Activated naive CD4-positive, alpha-beta T cell (primary cell): ENCODE measurements at places on chromosomes 1 and 21.

GRCh38 chr1:226560243-226560642 is 11.7 kb downstream of the STUM start:
- no peak for DNase-seq

DNA sequence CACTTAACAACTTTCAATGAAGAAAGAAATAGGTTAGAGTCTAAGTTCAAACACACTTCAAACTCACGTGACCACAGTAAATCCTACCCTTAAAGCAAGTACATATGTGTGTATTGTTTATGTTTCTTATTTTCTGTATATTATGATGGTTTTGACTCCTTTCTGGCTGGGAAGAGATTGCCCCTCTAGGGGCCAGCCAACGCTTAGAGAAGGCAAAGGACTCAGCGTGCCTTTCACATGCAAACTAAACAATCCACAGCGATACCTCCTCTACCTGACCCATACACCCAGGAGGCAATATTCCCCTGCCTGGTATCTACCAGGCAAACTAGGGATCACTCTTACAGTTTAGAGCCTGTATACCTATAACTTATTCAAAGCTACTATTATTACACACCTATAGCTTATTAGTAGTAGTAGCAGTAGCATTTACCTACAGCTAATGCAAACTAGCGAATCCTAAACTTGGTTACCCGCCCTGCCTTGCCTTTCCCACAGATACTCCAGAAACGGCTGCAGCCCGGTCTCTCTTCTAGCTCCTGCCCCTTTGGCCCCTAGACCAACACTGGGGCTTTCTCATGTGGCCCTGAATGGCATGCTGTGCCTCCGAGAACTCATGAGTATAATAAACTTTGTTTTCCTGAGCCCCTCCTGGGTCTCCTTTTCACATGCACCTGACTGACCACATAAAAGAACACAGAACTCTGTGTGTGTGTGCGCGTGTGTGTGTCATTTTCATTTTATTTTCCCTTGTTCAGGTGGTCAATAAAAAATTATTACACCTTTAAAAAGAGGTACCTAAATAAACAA is 14.0 kb downstream of the NRIP1 start:
- no peak for DNase-seq

DNA sequence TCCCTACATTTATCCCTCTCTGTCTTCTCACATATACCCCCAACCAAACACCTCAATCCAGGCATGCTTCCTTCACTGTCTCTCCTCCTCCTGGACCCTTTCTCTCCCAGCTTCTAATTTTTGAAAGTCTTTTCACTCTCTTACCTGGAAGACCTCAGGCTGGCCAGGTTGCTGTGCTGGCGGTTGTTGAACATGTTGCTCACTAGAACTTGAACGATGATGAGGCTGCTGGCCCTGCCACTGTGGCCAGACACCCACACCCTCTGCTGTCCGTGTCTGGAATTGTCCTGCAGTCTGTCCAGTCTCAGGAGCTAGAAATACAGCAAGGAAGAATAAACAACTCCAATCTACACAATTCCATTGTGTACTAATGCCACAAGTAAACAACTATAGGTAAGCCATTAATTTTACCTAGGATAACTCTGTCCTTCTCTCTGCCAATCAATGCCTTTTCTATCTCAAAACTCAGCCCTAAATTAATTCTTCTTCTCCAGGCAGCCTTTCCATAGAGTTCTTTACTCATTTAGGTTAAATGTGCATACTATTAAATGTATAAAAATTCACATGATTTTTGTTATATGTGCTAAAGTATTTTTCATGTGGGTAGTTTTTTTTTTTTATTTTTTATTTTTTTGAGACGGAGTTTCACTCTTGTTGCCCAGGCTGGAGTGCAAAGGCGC is 5.1 kb upstream of the CTSK start:
- DNase-seq: no peak

- no peak for DNase-seq
Measured at GRCh38 chr1:2503554-2504224, 22.7 kb downstream of the PANK4 start.

- no peak for DNase-seq
Measured at GRCh38 chr1:111639602-111640198, 20.1 kb downstream of the RAP1A start.

- DNase-seq: no peak
Measured at GRCh38 chr1:155307247-155307740, 1.4 kb upstream of the FDPS start.

DNA sequence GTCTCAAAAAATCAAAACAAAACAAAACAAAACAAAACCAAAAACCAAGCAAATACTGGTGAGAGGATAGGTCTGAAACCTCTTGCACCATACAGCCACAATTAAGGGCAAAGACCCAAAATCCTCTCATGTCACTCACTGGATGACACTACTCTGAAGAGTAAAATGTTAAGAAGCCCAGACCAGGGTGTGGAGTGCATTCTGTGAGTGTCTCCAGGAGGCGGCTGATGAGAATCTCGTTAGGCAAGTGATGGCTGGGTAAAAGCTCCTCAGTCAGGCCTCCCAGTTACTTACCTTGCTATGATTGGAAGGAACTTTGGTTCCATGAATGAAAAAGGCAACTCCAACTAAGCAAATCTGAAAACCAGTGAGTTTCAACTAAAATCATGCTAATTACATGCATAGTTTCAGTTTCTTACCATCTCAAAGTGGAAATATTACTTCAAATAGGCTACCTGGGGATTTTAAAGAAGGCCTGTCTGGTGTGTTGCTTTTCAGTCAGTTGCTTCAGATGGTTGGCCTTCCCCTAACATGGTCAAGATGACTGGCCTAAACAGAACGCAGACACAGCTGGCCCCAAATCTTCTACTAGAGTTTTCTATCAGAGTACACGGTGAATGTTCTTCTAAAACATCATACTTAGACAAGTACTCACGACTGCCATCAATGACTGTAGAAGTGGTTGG is 95.1 kb downstream of the KIAA0319L start:
- no peak for DNase-seq

GRCh38 chr21:14353231-14353630 is 29.7 kb downstream of the HSPA13 start:
- DNase-seq: no peak

GRCh38 chr1:64082459-64082858 is 121.0 kb upstream of the UBE2U start:
- no peak for DNase-seq

- DNase-seq: no peak
Measured at GRCh38 chr1:39694026-39694425, 2.8 kb upstream of the HPCAL4 start.

GRCh38 chr1:32769524-32770220 is 47.5 kb downstream of the YARS1 start:
- no peak for DNase-seq

- no peak for DNase-seq
Measured at GRCh38 chr21:42175110-42175710, 43.7 kb upstream of the ABCG1 start.

DNA sequence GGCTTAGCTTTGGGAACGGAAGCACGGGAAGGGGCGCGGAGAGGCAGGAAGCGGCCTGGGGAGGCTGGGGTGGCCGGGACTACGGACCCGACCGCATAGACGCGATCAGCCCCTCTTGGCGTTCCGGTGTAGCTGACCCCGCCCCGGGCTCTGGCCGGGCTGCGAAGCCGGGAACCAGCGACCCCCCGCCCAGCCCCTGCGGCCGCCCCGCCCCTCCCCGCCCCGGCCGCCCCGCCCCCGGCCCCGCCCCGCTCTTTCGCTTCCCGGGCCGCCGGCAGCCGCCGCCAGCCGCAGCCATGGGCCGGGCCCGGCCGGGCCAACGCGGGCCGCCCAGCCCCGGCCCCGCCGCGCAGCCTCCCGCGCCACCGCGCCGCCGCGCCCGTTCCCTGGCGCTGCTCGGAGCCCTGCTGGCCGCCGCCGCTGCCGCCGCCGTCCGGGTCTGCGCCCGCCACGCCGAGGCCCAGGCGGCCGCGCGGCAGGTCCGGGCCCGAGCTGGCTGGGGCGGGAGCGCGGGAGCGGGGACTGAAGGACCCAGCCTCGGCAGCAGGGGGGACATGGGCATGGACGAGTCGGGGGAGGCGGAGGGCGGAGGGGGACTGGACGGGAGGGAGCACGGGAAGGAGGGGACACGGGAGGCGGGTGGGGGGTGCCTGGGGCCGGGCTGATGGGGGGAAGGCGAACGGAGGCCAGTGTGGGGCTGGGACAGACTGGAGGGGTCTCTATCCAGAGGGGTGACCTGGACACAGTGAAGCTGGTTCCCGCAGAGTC is at the start of gene SELENON:
TSS of gene SELENON (plus strand) at position 259 of the 768 bp plus-strand sequence. CDS start at position 297, 38 bp downstream.
- DNase-seq: no peak

- DNase-seq: no peak
Measured at GRCh38 chr1:58331156-58331555, 215.4 kb downstream of the OMA1 start.

DNA sequence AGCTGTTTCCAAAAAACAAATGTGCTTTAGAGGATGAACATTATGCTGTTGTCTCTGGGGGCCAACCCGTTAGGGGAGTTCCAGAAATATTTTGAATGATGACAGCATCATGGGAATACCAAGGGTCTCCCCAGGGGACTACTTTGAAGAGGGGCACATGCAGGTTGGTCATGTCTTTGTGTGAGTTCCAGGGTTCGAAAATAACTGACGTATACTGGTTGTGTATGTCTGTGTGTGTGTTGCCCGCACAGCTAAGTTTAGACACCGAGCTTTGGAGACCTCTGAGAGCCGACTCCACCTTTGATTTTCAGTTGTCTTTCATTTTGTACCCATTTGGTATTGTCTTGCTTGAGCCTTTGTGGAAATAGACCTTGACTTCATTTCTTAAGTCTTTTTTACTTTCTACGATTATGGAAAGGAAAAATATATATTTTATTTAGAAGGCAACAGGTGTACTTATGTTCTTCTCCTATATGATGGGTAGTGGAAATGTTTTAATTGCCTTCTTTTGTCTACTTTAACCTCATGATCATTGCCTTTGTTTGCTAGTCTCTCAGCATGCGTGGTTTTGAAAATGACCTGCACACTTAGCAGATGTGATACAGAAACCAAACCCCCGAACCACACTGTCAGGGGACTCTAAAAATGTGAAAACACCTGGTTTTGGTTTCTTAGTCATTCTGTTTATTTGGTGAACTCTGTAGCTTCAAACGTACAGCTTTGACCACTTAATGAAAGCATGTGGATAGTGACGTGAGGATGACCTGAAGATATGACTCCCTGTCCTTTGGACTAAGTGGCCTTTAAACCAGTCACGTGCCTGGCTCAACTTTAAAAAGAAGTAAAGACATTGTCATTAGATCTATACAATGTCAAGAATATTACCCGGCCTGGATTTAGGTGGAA is 56.5 kb downstream of the GALNT2 start:
- DNase-seq: no peak

DNA sequence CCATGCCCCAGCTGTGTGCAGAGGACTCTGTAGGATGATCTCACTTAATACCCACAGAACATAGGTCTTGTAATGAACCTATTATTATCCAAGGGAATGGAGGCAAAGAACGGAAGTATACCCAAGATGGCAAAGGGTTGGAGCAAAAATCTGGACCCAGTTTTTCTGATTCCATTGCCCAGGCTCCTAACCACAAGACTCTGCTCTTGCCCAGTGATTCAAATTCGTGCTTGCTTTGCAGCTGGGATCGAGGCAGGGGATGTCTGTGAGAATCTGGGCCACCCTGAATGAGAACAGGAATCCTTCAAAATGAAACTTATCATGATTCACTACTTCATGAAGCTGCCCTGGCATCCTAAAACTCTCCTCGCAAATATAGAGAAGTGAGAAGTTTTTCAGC is 97.5 kb upstream of the KCNJ6 start:
- no peak for DNase-seq

GRCh38 chr1:25199819-25200620 is 32.3 kb downstream of the SYF2 start:
- DNase-seq: no peak

GRCh38 chr1:170623171-170623570 is 40.8 kb upstream of the PRRX1 start:
- no peak for DNase-seq

- no peak for DNase-seq
Measured at GRCh38 chr1:203565049-203565448, 61.6 kb upstream of the ATP2B4 start.

GRCh38 chr1:38125837-38126520 is 79.4 kb upstream of the POU3F1 start:
- DNase-seq: no peak

DNA sequence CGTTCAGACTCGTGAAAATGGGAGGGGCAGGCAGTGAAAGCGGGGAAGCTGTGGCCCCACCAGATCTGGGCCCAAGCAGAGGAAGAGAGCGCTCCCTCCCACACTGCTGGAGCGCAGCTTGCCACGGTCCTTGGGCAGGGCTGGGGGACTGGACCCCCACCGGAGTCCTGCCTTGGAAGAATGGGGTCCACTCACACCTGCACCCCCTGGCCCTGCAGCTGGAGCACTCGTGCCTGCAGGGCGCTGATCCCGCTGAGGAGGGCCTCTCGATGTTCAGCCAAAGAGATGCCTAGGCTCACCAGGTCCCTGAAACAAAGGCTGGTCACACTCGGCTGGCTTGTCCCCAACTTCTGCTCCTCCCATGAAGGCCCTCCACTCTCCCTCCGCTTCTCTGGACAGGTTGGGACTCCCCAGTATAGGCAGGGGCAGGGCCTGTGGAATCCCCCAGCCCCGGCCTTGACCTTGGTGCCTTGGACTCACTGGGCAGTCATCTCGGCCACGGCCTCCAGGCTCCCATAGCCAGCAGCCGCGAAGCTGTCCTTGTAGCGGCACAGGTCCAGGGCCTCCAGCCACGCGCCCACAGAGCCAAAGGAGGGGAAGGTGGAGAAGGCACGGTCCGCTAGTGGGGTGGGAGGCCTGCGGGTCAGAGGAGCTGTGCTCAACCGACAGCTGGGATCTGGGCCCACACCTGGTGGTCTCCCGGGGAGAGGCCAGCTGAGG is 26.0 kb downstream of the CDCA8 start:
- DNase-seq: no peak

DNA sequence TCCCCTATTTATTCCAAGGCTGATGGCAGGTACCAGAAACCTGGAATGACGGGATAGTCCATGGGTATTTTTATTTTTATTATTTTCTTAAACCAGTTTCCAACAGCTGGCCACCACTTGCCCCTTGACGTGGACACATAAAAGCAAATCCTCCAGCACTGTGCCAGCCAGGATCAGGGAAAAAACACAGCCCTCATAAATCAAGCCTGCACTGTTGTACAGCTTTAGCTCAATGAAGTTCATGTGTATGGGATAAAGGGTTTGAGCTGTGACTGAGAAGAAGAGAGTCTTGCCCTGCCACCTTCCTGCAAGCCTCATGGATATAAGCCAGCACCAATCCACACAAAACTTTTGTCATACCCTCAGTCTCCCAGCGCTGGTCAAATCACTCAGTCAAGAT is 303.8 kb upstream of the SPAG17 start:
- no peak for DNase-seq

DNA sequence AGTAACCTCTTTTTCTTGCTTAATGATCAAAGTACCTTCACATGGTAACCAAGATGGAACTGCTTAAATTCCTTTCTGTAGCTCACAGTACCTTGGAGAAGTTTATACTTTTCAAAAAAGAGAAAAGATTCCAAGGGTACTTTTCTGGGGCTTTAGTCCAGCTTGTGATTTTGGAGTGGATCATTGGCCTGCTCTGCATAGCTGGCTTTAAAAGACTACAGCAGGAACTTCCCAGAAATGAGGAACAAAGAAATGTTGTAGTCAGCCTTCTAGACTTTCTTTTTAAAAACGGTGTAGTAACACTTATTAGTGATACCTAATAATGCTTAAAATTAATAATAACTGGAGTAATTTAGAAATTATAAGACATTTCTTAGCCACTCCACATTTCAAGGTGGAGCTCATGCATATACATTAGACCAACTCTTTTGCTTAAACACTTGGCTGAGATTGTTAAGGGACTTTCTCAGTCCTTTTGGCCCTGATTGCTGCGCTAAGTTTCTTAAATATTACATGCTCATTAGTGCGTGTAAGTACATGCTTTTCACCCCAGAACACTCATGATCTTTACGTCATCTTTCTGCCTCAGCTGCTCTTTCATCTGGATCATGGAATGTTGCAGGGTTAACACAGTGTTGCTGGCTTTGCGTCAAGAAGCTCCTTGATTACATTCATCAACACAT is 57.3 kb downstream of the SDCCAG8 start:
- DNase-seq: no peak
